ENCODE measurements at places on chromosomes 2 and 18. TPM values are rescaled to one million over a fixed set of nuclear protein-coding genes. Genes with fewer than 3 reads are reported as not detected.

- DNase-seq, result no peak
These were observed 35.6 kb downstream of the WIPF1 start for GRCh38 chr2:174561972-174562370.

C2orf72 gene
- 0.29 TPM for total RNA-seq

GRCh38 chr18:9436206-9436929, 38.9 kb upstream of the RALBP1 start:
- DNase-seq, result no peak

DNA sequence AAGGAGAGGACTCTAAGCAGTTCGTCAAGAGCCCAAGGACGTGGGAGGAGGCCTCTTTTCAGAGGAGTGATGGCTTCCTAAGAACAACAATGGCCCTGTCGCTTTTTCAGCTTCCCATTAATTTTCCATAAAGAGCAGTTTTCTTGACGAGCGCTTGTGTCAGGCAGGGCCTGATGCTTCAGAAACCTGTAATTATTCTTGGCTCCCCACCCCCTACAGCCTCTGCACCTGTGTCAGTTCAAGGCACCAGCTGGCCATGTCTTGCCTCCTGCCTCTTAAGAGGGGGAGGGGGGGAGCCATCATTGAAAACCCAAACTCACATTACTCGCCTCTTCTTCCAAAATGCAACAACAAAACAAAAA, 32.3 kb downstream of the KLF7 start:
- DNase-seq, result no peak

CDCA7 gene
- total RNA-seq, result 55.4 TPM

RAD51AP2 gene
- total RNA-seq, result not detected

FOXD4L1 gene
- total RNA-seq, result not detected

DPYSL5 gene
- 0.63 TPM for total RNA-seq

- no peak for DNase-seq
These were observed 213.6 kb downstream of the GLI2 start for GRCh38 chr2:120949027-120949956.

Measured in epithelial cell of proximal tubule (primary cell).